ENCODE measurements at places on chromosomes 7 and 10.

- DNase-seq = no peak
Observed at GRCh38 chr7:158396982-158397862, 190.4 kb downstream of the PTPRN2 start.

DNA sequence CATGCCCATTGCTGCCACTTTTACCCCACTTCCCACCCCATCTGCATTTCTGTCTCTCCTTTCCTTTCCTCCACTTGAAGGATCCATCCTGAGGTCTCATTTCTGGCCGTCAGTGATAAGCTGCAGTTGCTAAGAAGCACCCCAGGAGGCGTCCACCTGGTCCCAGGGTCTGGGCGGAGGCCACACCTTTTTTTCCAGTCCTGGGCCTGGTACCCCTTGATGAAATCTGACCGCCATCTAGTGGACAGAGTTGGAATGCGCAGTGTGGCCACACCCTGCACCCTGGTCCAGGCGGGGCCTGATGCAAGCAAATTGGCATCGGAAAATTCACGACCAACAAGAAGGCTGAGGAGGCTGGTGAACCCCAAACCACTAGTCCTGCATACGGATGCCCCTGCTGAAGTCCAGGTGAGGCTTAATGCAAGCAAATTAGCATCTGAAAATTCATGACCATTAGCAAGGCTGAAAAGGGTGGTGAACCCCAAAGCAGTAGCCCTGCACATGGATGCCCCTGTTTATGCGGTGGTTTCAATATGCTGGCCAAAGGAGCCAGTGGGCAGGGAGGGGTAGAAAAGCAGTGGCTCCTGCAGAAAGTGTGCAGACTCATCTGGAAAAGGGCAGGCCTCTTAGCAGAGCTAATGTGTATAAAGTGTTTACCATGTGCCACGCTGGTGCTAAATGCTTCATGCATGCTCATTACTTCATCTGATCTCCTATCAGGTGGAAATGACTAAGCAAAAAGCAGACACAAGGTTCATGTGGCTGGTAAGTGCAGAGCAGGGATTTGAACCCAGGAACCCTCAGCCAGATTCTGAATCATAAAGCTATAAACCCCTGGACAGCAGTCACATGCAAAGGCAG is 43.2 kb downstream of the GPAM start:
- peak; percentile 50 for DNase-seq

- no peak for DNase-seq
Observed at GRCh38 chr10:54958844-54959243, 157.8 kb upstream of the PCDH15 start.

DNA sequence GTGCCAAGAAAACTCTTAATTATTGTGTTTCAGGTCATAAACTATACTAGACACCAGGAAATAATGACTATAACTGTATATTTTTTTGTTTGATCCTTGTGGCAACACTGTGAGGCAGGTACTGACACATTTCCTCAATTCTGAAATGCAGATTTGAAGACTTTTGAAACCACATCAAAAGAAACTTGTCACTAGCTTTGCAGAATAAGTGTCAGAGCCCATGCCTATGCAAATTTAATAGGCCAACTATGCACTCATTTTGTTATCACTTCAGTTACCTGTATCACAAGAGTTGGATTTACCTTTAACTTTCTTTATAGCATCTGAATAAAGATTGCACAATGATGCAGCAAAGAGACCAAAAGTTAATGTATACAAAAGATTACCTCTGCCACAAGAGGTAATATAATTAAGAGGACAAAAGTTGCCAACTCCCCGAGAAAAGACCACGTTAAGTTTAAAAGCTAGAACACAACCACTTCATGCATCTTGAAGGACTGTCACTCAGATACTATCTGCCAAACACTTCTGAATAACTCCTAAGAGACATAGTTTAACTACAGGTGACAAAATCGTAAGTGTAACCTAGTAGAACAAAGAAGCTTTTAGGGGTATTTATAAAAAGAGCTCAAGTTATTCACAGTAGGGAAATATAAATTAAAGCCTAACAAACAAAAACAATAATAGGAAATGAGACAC is 80.5 kb downstream of the ELAPOR2 start:
- DNase-seq = no peak

GRCh38 chr7:92987095-92987494 is 130.7 kb downstream of the SAMD9 start:
- DNase-seq = no peak

- peak; percentile 76 for DNase-seq
Observed at GRCh38 chr7:34844406-34844805, 186.4 kb downstream of the NPSR1 start.

GRCh38 chr10:76463111-76463510 is 1031.7 kb downstream of the LRMDA start:
- no peak for DNase-seq

DNA sequence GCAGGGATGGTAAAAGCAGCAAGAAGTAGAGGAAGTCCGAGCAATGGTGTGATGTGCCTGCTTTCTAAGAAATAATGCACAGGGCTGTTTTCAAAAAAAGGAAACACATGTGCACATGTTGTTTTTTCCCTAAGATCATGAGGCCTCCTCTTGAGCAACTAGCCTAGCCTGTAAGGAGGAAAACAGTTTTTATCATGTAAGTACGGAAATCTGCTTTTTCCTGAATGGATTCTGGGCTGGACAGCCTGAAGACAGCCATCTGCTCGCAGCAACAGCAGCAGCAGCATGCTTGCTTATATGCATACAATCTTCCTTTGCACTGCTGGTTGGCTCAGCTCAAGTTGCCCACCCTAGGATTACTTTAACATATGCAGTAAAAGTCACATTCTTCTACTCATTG is 87.1 kb downstream of the HIBADH start:
- no peak for DNase-seq

DNA sequence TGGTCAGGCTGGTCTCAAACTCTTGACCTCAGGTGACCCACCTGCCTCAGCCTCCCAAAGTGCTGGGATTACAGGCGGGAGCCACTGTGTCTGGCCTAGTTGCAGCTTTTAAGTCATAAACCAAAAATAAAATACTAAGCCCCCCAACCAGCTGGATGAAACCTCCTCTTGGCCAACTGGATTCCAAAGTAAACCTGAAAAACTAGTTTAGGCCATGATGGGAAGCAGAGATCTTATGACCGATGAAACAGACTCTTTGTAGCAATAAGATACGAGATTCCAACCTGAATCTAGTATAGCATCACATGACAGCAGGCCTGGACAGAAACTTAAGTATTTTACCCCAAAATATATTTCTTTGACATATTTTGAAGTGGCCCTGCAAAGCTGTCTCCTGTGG is 9.1 kb upstream of the MCM10 start:
- no peak for DNase-seq

DNA sequence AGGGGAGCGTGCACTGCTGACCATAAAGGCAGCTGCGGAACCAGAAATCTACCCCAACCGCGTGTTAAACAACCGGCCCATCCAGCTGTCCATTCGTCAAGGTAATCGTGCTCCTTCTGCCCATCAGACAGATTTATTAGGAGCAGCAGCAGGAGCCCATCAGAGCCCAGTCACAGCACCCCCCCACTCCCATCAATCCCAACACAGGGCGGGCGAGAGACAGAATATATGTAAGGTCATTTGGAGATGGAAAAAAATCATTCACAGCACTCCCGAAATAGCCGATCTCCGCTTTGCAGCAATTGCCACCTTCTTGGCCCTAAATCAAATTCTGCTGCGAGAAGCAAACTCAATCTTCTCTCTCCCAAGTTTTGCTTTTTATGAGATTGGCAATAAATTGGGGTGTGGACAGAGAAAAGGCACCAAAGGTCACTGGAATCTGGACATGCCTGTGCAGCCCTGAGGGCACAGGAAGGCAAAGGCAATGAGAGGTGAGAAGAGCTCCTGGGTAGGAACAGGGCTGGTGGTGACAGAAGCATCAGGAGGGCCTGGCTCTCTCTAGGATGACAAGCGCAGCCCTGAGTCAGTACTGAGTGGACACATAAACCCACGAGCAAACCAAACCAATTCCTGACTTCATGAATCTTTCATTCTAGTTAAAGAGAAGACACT is 145.0 kb upstream of the ZMIZ1 start:
- no peak for DNase-seq

- no peak for DNase-seq
Observed at GRCh38 chr10:118737603-118738302, 17.0 kb downstream of the CACUL1 start.

GRCh38 chr7:131335639-131336381 is 8.1 kb downstream of the MKLN1 start:
- no peak for DNase-seq

- DNase-seq = no peak
Observed at GRCh38 chr10:107873007-107873406, 708.5 kb upstream of the SORCS1 start.

GRCh38 chr7:71443191-71443530 is 311.2 kb downstream of the GALNT17 start:
- DNase-seq = no peak

DNA sequence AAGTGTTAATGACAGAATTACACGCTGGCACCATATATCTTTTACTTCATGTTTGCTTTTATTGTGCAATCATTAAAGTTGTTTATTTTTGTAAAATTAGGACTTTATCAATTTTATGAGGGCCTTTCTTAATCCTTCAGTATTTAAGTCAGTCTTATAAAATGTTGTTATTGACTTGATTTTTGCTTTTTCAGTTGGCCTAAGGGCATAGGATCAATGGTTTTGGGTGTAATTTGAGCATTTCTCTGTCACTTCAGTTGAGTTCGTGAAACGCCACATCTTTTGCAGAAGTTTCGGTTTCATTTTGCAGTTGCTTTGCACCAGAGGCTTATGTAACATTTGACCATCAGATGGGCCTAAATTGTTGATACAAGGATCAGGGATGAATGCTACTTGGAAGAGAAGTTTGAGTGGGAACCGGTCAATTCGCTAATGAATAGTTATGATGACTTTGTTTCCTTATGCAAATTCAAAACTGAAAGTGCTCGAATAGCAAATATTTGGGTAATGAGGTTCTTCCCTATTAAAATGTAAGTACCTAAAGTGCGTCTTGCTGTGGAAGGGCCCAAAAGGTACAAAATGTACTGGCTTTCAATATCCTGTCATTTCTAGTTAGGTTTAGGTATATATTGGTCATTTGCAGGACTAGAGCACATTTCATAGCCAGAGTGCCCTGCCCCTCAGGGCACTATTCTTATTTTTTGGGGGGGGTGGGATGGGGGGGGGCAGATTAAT is 340.9 kb downstream of the LRMDA start:
- DNase-seq = no peak

DNA sequence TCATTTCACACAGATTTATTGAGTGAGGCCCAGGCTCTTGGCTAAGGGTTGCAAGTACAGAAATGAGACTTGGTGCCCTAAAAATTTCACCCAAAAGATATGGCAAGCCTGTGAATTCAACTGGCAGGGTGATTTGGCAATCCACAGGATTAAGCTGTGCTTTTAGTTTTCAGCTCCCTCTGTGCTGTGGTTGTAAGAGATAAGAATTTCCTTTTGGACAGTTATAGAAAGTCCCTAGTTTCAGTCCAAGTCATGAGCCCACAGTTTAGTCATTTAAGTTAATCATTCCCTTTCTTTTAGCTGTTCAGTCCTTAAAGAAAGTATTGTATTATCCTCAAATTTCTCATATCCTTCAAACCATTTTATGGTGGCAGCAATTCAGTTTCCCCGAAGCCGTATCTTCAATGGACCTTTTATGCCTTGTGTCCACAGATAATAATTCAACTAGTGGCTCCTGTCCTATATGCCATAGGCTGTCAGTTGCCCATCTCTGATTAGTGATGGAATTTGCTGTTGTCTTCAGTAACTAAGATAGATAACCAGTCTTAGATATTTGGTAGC is 73.4 kb upstream of the NAMPT start:
- no peak for DNase-seq

GRCh38 chr7:140260352-140261104 is 83.7 kb upstream of the KDM7A start:
- no peak for DNase-seq

GRCh38 chr10:126334272-126334671 is 54.0 kb downstream of the ADAM12 start:
- no peak for DNase-seq

- DNase-seq = no peak
Observed at GRCh38 chr10:17236468-17237148, 8.6 kb downstream of the VIM start.
